ENCODE measurements at places on chromosomes 6 and 20.

- no peak for DNase-seq
Measured at GRCh38 chr6:154653853-154654252, 79.4 kb upstream of the SCAF8 start.

GRCh38 chr6:71011871-71012371 is 55.1 kb upstream of the B3GAT2 start:
- no peak for DNase-seq

DNA sequence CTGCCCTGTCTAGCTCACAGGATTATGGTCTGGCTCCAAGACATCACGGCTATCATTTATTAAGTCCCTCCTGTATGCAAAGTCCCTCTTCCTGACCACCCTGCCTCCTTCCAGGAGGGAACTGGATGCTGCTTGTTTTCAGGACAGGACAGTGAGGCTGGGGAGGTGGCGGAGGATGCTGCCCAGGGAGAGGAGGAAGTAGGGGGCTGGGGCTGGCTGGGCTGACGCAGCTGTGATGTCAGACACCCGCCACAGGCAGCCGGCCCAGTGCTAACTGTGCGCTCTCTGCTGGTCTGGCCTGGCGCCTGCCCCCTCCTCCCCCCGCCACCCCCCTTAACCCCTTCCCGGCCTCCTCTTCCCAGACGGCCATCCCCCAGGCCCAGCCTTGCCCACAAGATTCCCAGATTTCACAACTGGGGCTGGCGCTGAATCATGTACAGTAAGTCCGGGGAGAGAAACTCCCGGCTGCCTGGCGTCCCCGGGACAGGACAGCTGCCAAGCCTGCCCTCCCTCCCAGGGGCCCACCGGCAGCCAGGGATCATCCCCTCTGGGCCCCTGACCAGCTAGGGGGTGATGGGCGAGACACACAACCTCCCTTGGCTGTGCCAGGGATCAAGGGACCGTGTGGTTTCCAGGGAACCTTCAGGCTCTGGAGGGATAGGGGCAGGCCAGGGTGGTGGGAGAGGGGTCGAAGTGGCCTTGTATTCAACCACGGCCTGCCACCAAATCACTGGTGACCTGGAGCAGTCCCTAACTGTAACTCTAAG is 118.1 kb downstream of the CEBPB start:
- no peak for DNase-seq

- no peak for DNase-seq
Measured at GRCh38 chr6:165092881-165093595, 216.4 kb downstream of the C6orf118 start.

- DNase-seq = no peak
Measured at GRCh38 chr6:108157981-108158525, 7.8 kb upstream of the NR2E1 start.

DNA sequence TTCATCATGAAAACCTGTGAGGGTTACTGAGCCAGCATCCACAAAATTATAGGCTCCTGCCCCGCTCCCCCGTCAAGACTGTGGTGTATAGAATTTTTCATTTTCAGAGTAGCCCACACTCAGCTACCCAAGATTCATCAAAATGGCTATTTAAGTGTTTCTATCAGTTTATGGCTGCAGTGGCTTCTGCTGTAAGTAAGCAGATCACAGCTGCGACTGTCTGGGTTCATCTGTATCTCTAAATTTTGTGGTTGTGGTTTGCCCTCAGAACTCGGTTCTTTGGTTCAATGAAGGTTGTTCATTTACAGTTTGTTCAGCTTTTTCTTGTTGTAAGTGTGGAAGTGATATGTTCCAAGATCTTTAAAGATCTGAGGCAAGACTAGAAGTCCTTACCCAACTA is 284.2 kb downstream of the DOK5 start:
- DNase-seq = no peak

DNA sequence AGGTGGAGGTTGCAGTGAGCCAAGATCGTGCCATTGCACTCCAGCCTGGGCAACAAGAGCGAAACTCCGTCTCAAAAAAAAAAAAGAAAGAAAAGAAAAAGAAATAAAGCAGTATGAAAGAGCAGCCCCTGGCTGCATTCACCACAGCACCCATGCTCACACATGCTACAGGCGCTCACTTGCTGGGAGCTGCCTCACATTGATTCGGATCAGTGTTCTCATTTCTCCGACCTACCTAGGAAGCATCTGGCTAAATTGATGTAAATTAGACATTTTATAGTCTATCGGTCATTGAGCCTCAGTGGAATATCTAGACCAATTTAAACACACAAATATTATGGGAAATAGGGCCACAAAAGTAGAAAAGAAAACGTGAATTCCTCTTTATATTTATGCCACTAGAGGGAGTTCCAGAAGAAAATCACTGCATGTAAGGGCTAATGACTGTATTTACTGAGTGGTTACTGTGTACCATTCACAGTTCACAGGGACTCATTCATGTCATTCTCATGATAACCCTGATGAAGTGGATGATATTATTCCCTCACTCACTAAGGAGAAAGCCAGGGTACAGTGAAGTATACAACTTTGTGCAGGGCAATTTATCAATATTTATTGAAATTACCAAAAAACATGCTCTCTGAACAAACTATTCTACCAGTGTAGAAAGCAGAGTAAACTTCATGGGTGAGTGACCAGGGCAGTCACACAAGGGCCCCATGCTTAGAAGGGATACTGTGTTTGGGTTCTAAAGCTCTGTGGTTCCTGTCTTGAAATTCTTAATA is 5.3 kb upstream of the MOG start:
- peak; percentile 42 for DNase-seq

DNA sequence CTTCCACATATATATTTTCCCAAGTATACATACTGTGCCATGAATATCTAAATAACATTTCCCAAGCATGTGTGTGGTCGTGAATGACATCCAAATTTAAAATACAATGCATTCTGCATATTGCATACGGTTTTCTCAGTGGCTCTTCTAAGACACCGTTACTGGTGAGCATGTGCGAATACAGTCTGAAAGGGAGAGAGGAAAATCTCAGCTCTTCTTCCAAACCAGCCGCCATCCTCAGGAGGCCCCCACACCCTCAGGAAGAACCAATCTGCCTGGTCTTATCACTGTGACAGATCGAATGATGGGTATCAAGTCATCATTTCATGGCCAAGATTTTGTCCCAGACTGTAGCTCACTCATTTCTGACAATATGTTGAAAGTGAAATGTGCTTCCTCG is 50.7 kb downstream of the ADAT2 start:
- DNase-seq = no peak

DNA sequence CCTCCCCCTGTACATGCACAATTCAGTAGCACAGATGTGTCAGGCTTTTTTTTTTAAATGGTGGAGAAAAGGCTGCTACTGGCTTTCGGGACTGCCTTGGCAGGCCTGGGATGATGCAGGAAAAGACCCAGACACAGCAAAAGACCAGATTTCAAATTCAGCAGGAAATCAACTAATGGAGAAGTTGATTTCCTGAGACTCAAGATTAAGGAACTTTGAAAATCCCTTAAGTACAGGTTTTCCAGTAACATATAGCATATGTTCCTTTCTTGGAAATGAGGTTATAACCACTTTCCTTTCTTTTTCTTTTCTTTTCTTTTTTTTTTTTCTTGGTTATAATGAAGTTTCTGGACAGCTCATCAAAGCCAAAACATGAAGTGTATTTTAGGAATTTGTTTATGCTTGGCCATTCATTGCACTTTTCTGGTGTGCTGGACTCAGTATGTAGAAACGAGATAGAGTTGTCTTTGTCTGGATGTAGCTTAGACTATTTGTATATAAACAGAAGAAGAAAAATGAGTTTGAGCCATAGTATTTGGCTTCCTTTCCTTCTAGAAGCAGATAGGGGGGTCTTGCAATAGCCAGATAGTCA is 119.4 kb downstream of the SASH1 start:
- DNase-seq = no peak

DNA sequence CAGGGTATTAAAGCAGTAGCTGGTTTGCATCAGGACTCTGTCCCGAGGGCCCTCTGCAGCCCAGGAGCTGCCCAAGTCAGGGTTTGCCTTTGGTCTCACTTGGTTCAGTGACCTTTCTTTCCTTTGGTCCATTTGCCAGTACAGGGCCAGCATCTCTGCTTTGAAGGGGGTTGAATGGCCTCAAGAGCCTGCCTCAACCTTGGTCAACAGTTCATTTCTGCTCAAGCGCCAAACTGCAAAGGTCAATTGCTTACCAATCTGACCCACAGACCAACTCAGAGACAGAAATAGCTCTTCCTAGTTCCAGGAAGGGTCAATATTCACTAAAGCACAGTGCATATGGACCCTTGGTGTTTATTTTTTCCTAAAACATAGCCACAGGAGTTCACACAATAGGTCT is 19.4 kb downstream of the VIP start:
- DNase-seq = no peak

- DNase-seq = peak; percentile 23
Measured at GRCh38 chr20:53652859-53653517, 59.3 kb upstream of the ZNF217 start.

- DNase-seq = no peak
Measured at GRCh38 chr6:71083308-71083820, 126.5 kb upstream of the B3GAT2 start.

DNA sequence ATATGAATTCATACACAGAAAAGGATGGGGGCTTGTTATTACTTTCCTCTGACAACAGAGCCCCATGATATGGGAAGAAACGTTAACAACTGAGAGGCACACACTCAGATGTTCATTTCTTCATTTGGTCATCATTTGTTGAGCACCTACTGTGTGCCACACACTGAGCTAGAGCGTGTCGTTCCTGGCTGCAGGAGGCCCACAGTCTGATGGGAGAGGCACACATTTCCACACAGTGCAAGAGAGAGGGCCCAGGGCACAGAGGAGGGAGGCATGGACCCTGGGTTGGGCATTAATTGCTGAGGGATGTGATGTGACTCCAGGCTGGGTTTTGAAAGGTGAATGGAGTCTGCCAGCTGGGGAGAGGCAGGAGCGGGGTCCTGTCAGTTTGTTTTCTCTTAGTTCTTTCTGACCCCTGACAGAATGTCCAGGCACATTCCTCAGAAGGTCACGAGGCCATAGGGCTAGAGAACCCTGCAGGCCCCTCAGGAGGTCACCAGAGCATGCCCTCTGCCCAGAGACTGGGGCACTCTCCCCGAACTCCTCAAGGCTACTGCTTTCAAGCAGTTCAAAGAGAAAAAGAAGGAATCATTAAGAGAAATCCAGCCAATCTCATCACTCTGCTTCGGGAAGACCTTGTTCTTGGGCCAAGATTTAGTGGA is 216.2 kb downstream of the UST start:
- no peak for DNase-seq

- DNase-seq = no peak
Measured at GRCh38 chr20:8952721-8953120, 116.2 kb upstream of the PLCB4 start.

DNA sequence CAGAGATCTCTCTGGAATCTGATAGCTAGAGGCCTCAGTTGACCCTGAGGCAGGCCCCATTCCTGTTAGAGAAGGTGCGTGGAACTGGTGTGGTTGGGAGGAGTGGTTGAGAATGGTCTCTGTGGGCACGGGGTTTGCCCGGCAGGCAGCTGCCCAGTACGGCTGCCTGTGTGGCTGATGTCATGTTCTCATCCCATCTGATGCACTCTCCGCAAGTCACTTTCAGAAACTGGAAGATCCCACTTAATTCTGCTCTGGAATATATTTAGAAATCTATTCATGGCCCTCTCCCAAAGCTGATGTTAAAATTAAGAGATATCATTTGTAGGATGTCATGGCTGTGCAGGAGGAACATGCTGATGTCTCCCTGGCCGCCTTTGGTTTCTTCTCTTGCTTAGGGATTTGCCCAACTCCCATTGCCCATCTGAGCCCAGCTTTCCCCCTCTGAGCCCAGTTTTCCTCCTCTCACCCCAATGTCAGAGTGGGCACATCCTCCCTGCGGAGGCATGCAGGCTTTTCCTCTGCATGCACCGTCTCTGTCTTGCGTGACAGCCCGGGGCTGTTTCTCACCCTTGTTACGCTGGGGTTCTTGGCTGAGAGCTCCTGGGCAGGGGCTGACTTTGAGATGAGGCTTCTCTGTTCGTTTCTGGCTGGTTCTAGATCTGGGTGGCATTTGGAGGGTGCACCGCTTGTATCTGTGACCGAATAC is 21.0 kb downstream of the PHACTR3 start:
- DNase-seq = no peak

DNA sequence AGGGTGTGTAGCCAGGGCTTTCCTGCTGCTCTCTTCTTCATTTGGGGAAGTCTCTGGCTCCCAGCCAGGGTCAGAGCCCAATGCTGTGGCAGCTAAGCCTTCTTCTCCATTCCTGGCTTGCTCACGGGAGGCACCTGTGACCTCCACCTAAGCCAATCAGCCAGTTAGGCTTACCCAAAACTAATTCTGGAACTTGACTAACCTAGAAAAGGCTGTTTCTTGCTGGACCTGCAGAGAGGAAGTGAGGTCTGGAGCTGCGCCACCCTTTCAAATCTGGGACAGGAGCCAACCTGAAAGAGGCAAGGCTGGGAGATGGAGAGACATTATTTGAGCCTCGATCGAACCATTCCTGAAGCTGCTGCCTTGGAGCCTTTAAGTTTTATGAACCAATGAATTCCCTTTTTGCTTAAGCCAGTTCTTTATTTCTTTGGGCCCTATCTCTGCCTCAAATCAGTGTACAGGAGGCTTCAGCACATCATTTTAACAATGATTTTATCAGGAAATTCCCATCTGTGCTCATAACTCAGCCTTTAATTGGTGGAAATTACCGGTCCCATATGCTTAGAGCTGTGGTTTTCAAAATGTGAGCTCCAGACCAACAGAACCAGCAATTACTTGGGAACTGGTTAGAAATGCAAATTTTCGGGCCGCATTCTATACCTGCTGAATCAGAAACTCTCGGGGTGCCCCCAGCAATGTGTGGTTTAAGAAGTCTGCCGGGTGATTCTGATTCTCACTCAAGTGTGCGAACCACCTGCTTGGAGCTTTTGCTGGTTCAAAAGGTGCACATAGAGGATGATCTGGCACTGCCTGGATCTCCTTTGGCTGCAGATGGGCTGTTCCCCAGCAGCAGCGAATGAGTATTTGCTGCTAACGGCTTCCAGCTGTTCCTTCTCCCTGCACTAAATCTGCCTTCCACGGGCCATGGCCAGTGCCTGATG is 97.4 kb upstream of the RNF24 start:
- peak; percentile 39 for DNase-seq

DNA sequence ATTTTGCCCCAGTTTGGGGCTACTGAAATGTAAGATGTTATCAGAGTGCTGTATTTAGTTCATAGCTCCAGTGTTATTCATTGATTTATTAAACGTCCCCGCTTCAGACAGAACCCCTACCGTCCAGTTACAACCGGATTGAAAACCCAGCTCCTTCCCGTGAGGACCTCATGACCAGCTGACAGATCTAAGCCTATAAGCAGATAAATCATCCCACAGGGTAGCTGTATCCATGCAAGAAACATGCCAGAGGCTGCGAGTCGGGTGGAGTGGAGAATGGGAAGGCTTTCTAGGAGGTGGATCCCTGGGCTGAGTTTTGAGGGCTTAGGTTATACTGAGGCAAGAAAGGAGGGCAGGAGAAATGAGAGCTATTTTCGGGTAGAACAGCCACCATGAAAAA is 260.0 kb downstream of the ARID1B start:
- no peak for DNase-seq

GRCh38 chr6:50699051-50699775 is 14.1 kb upstream of the TFAP2D start:
- DNase-seq = no peak

Data from activated CD4-positive, alpha-beta T cell treated with anti-CD3 and anti-CD28 coated beads, Interleukin-2, Interleukin-6, amounts not matched to agents 100 ng/mL and 50 ng/mL, durations not matched to agents 16 hours and 8 hours (primary cell).